Neural crest cell (in vitro differentiated cells): ENCODE measurements at places on chromosomes 6 and 20.

DNA sequence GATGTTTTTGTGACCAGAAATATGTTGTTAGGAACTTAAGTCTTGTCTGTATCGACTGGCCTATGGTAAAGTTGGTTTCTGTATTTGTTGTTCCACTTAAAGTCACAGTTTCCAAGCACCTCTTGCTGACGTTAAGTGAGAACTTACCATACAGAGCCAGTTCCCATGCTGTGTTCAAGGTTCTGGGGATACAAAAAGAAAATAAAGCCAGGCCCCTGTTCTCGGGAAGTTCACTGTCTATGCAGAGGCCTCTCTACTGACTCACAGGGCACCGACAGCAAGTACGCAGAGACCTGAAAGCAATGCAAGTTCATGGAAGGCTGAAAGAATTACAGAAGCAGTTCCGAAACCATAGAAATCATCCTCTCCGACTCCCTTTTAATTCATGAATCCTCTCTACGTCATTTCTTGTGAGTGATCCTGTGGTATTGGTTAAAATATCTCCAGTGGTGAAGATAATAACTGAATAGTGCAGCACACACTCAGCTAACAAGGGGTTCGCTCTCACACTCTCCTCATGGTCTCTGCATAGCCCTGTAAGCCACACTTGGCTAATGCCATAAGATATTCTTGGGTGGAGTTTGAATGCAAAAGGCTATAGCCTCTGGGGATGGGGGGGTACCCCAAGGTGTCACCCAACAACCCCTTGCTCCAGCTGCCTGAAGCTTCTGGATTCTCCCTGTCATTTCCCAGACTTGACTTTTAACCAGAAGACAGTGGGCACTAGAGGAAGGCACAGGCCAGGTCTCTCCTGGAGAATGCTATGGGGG lies 91.2 kb upstream of the EXOC2 start:
- DNase-seq: no peak

- no peak for DNase-seq
Observed at GRCh38 chr20:4047614-4048013, 32.3 kb upstream of the RNF24 start.

DNA sequence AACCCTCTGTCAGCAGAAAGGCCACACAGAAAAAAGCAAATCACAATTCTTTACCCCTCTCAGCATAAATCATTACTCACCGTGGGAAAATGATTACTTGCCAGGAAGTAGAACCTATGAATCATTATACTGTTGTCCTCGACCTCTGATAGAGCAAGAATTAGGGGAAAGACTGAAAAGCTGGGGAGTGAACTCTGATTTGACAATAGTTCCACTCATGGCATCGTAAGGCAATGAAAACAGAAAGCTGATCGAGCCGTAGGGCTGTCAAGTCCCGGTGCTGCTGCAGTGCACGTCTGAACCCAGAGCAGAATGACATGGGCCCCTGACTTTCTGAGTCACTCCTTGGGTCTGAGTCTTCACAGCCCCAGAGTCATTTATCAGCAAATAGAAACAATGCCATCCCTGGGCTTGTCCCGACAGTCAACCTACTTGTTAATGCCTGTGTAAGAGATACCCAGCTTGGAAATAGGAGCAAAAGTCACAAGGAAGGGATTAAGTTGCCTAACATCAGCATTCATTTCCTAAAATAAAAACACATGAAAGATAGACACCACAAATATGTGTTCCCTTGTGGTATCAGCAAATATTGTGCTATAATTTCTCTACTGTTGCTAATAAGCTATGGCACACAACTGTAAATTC lies 224.8 kb upstream of the MARCKS start:
- peak; percentile 5 for DNase-seq

GRCh38 chr6:123712831-123713230 lies 76.1 kb upstream of the TRDN start:
- DNase-seq: no peak

DNA sequence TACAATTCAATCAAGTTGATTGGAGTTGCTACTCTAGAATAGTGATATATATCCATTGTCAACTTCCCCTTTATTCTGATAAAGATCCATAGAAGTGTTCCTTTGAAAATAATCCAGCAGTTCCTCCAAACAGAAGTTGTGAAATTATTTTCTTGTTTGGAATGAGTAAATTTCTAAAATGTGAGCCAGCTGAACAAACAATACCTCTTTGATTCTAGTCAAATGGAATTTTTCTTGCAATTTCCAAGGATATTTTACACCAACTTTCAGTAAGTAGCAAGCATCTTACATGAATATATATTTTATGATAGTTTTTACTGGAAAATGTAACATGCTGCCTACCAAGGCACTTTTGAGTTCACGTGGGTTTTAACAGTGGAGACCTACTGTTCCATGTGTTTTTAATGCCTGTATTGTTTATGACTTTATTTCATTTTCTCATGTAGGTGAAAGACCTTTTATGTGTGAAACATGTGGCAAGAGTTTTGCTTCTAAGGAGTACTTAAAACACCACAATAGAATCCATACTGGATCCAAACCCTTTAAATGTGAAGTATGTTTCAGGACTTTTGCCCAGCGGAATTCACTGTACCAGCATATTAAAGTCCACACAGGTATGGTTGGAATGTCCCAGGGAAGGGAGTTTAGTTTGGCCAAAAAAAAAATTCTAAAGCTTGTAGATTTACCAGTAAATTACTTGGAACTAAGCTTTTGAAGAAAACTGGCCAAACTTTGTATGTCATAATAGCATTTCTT lies 6.5 kb downstream of the GZF1 start:
- no peak for DNase-seq

DNA sequence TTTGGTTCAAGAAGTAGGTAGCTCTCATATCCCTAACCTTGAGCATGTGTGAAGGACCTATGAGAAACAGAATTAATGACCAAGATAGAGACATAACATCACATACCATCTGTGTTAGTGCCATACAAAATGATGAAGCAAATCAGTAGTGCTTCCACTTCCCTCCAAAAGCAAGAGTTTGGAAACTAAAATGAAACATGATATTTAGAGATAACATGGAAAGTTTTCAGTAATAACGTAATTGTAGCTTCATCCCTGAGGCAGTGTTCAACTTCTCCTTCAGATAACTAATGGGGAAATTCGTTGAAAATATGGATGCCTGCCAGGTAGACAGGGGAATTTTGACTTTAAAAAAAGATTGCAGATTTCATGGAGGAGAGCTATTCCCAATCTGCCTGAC lies 248.4 kb upstream of the IRAK1BP1 start:
- DNase-seq: no peak

GRCh38 chr6:168198302-168199180 lies 119.5 kb upstream of the FRMD1 start:
- no peak for DNase-seq

DNA sequence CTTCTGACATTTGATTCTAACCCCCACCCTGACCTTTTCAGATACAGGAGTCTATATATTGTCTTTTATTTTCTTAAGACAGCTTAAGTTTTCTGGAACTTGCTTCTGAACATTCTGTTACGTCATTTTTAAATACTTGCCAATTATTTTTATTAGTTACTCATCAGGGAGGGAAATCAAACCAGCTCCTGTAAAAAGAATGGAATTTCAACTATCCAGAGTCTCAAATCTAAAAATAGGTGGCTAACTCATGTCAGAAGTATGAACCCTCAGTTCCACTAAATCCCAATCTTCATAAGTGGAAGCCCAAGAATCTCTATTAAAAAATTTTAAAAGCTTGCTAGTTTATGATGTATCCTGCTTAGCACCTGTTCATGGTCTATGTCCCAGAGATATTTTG lies 900.0 kb downstream of the KIF16B start:
- no peak for DNase-seq

- no peak for DNase-seq
Observed at GRCh38 chr6:125814481-125814880, 23.7 kb downstream of the NCOA7 start.

DNA sequence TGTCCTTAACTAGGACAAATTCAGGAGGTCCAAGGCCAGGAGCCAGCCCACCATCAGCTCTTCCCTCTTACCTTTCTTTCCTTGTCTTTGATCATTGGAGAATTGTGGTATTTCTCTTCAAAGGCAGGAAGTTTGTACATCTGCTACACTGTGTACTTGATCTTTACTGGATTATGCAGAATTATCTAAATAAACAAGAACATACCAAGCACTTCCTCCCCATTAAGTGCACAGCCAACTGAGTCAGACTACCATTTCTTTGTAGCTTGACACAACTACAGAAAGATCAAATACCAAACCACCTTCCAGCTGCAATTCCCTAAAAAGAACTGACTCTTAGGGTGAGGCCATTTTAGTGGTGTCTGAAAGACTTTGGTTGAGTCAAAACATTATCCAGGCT lies 195.1 kb downstream of the HDGFL1 start:
- no peak for DNase-seq

GRCh38 chr6:52725143-52725534 lies 38.1 kb downstream of the GSTA2 start:
- no peak for DNase-seq

DNA sequence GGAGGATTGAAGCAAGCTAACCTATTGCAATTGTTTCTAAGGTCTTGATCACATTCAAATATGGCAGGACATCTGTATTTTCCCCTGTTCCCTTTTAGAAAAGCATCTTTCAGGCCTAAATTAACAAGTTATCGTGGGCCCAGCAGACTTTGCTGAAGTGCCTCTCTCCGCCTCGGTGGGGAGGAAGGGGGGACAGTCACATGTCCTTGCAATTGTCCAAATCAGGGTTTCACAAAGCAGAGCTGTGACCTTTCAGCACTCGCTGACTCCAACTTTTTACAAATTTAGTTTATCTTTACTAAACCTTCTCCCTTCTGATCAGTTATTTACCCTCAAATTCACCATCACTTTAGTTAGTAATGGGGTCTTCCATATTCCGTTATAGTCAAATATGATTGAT lies 74.4 kb upstream of the KCNK16 start:
- DNase-seq: no peak

DNA sequence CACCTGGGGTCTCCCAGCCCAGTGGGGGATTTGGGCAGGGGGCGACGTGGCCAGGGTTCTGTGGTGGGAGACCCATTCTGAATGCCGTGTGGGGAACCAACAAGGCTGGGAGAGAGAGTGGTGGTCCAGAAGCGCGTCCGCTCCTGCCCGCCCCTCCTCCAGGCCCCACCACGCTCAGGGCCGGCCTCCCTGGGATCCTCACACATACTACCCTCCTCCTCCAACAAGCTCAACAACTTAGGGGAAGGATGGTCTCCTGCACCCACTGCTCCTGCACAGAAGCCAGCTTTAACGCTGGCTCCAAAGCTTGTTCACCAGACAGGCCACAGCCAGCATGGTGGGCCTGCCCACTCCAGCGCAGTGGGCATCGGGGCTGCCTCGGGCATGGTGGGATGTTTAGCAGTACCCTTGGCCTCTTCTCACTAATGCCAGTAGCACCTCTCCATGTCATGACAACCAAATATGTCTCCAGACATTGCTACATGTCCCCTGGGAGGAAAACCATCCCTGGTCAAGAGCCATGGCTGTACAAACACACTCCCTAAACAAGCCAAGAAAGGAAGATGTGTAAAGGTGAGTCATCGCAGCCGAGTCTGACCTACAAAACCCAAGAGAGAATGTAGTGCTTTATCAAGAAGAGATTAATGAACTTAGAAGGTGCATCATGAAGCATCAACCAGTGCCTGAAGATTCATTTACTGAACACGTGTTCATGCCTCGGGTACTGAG lies 75.7 kb downstream of the BMP7 start:
- no peak for DNase-seq
